ENCODE measurements at places on chromosomes 4 and X. TPM values are rescaled to one million over a fixed set of nuclear protein-coding genes. Genes with fewer than 3 reads are reported as not detected.

GRCh38 chr4:106306561-106306960, 9.4 kb downstream of the TBCK start:
- DNase-seq = no peak

DNA sequence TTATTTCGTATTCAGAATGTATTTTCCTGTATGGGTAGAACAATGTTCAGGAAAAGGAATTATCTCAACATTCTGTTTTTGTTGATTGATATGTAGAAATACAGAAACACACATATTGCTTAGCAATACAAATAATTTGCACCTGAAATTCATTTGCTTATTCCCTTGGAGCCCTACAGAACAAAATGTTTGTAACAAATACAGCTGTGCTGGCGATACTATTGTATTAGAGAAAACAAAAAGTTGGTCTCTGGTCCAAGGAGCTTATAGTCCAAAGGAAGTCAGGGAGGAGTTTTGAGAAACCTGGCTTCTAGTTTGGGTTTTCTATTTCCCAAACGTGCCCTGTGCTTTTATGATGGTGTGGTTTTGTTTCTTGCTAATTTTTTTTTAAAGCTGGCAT, 37.8 kb upstream of the CAPN6 start:
- no peak for DNase-seq

- DNase-seq = no peak
These were observed 102.0 kb upstream of the LSM6 start for GRCh38 chr4:146073517-146073916.

DNA sequence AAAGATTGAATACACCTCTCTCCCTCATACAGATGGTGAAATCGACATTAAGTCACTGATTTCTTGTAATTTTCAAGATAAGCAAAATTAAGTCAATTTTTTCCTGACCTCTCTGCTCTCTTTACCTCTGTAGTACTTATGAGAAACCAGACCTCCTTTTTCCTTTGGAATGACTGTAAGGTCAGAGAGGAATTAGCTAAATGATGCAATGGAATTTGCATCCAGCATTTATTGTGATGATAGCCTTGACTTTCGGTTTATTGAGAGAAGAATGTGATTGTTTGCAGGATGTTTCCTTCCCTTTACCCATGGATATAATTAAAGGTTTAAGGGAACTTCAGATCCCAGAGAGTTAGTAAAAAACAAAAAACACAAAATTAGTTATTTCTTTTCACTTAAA, 22.4 kb downstream of the STK26 start:
- DNase-seq = no peak

The CCDC120 gene
- 2.2 TPM for polyA plus RNA-seq

The ANXA10 gene
- 0.44 TPM for polyA plus RNA-seq

The CRMP1 gene
- polyA plus RNA-seq = 7.4 TPM
